ENCODE measurements at places on chromosomes 7 and 10. TPM values are rescaled to one million over a fixed set of nuclear protein-coding genes. Genes with fewer than 3 reads are reported as not detected.

DNA sequence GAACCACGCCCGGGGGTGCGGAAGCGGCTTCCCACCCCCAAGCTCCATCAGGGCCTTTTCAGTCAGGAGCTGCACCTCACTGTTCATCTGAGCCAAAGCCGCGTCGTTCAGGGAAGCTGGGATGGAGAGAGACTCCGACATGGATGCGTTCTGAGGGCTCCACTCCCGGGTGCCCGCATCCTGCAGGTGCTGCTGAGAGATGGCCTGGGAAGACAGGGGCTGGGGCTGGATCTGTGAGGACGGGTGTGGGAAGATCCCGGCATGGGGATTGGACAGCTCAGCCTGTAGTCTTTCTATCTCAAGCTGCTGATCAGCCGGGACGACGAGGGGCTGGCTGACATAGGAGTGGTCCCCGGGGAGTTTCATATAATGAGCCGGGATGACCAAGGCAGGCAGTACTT is 45.0 kb upstream of the NMT2 start:
- no peak for DNase-seq

The PAX4 gene
- not detected for polyA plus RNA-seq

The BTAF1 gene
- polyA plus RNA-seq, result 20.4 TPM

The PLEKHS1 gene
- polyA plus RNA-seq, result 0.10 TPM

All from hindlimb muscle (tissue), 1 donor.